ENCODE measurements at places on chromosomes 5 and 9. TPM values are rescaled to one million over a fixed set of nuclear protein-coding genes. Genes with fewer than 3 reads are reported as not detected.

PCDHB9 gene
- not detected for total RNA-seq

PAX5 gene
- total RNA-seq, result not detected

SGCD gene
- total RNA-seq, result not detected

SPAAR gene
- total RNA-seq, result 0.73 TPM

CDC25C gene
- total RNA-seq, result 36.2 TPM

Data from PC-9 (cell line).